COR-L47 (cell line): ENCODE measurements at places on chromosomes 7 and 10.

- DNase-seq, result no peak
Observed at GRCh38 chr7:120617275-120617674, 240.7 kb downstream of the TSPAN12 start.

DNA sequence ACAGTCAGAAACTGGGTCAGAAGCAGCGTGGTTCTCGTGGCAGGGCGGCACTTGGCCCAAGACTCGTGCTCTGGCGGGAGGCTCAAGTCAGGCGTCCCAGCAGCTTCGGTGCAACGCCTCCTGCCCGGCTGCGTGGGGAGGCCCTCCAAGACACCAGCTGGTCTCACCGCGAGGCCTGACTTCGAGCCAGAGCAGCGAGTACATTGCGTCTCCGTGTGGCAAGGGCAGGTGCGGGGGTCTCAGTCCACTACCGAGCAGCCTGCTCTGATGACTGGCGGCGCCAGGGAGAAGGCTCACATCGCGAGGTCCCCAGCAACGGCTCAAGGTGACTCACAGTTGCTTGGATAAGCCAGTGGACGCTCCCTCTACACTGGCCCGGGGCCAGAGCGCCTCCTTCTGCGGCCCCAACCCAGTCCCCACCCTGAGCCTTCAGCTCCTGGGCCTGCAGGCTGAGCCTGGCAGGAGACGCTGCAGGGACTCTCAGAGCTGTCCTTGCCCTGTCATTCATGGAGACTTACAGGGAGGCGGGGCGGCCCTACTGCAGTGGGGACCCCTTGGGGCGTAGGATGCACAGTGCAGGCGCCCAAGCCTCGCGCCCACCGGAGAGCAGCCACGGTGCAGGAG lies 41.9 kb upstream of the PRKAR1B start:
- DNase-seq, result peak; percentile 90

DNA sequence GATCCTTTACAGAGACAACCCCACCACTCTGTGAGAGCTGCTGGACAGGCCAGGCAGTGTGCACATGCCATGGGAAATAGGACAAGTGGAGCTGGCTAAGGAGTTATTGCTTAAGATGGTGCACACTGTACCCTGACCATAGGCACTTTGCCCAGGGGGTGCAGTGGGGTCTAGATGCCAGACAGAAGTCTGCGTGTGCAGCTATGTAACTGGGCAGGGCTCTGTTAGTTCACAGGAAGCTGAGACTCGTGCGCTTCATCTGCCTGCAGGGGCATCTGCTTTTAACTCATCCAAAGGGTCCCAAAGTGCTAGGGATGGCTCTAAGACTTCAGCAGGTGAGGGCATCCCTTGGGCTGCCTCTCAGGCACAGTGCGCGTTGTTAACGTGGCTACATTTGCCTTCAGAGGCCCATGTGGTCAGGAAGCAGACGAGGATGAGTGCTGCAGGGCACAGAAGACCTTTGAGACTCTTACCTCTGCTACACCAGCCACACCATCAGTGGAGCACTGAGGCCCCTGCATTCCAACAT lies 77.7 kb upstream of the GPR26 start:
- DNase-seq, result no peak

- no peak for DNase-seq
Observed at GRCh38 chr10:30028006-30028737, 31.2 kb downstream of the JCAD start.

DNA sequence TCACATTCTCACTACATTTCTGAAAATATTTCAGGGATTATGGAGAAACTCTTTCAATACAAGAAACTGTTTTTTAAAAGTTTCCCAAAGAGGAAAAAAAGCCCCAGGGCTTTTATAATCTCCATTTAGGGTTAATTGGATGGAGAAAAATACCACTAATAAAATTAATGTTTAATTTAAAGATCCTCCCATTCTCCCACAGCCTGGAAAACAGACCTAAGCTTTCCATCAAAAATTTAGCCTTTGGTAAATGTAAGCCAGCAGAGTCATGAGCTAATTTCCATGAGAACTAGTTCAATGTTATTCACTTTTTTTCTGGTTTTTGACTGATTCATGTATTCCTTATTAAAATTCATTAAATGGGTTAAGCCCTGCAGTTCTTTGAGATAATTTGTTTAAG lies 408.7 kb downstream of the PHTF2 start:
- DNase-seq, result no peak

- no peak for DNase-seq
Observed at GRCh38 chr7:143406002-143406357, 2.7 kb downstream of the EPHA1 start.

DNA sequence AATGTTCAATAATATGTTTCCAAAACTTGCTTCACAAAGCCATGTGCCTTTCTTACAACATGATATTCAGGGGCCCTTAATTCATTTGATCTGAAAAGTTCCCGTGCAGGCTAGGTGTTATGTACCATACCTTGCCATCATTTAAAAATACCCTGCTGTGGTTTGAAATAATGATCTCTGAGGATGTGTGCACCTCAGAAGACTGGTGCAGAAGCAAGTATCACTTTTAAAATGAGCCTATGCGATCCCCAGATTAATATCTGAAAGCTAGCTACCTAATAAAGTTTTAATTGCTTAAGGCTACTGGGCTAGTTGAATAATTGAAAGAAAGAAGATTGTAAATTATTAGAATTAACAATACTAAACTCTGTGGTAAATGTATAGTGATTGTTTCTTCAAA lies 262.4 kb downstream of the CDK14 start:
- DNase-seq, result no peak

- DNase-seq, result peak; percentile 40
Observed at GRCh38 chr10:96720422-96721206, at the start of gene PIK3AP1. TSS of gene PIK3AP1 (minus strand) at chr10:96720514. CDS start at chr10:96720394, 120 bp downstream.

- DNase-seq, result no peak
Observed at GRCh38 chr10:12712293-12712983, 289.1 kb downstream of the CCDC3 start.

GRCh38 chr7:120582916-120583315 lies 275.0 kb downstream of the TSPAN12 start:
- DNase-seq, result no peak

DNA sequence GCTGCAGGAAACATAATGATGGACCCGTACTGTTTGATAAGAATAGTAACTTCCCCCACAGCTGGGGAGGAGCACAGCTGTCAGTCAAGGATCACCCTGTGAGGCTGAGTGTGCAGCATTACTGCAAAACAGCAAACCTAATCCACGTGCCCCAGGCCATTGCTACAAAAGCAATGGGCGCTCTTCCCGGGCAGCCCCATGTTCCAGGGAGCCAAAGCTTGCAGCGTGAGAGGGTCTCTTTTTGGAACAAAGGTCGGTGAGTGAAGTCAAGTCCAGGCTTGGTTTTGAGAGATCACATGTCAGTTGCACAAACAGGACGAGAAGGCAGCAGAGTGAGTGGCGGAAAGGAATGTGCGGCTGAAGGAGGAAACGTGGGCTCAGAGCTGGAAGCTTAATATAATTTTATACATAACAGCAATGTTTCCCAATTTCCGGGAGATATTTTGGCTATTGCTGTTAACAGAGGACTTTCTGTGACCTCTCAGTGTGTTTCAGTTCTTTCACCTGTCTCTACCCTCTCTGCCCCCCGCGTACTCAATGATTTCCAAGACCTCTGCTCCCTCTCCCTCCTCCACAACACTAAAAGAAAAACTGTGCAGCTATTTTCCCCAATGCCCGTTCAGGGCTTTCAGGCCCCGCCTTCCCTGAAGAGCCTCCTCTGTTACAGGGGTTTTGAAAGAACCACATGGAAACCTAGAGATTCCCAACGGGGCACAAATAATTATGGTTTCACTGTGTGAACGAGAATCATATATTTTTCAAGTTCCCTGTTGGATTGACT lies 128.9 kb downstream of the MTPAP start:
- DNase-seq, result no peak

GRCh38 chr10:92880917-92881316 lies 32.6 kb downstream of the EXOC6 start:
- no peak for DNase-seq

- DNase-seq, result no peak
Observed at GRCh38 chr10:111856631-111857030, 326.9 kb downstream of the GPAM start.
